Fibroblast of gingiva (primary cell): ENCODE measurements at places on chromosomes 12 and 14.

DNA sequence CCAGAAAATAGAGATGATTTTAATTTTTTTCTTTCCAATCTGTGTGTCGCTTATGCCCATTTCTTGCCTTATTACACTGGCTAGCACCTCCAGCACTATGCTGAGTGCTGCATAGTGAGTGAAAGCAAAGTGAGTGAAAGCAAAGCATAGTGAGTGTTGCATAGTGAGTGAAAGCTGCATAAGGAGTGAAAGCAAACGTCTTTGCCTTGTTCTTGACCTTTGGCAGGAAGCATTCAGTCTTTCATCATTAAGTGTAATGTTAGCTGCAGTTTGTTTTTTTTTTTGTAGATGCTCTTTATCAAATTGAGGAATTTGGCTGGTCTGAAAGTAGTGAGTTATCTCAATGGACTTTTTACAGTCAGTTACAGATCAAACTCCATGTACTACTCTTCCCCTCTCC, 6.9 kb upstream of the CORO1C start:
- DNase-seq = peak; percentile 50

- no peak for DNase-seq
Measured at GRCh38 chr14:99447739-99448138, 32.9 kb downstream of the SETD3 start.

GRCh38 chr12:25942709-25943108, 15.8 kb upstream of the RASSF8 start:
- DNase-seq = peak; percentile 17

- peak; percentile 80 for DNase-seq
Measured at GRCh38 chr12:47021298-47021697, 58.1 kb upstream of the PCED1B start.

DNA sequence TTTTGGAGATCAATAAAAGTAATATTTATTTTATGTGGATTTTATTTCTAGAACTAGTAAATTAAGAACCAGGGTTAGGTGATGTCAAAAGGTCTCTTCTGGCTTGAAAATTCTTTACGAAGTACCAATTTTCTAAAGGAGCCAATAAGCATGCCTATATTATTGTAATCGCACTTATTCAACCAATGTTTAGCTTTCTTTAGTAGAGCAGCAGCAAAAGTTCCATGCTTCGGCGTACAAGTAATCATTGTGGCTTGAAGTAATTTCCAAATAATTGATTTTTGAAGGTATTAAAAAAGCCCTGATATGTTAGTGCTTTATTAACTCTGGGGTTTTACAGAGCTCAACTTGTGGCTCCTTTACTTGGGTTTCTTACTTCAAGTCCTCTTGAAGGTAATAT, 3.4 kb downstream of the RMST start:
- no peak for DNase-seq

- DNase-seq = no peak
Measured at GRCh38 chr12:24069532-24070395, 120.3 kb upstream of the SOX5 start.

- no peak for DNase-seq
Measured at GRCh38 chr12:85130646-85131045, 94.5 kb downstream of the LRRIQ1 start.

- DNase-seq = no peak
Measured at GRCh38 chr12:54160769-54161480, 27.9 kb downstream of the SMUG1 start.

GRCh38 chr14:71566276-71566675, 366.0 kb upstream of the RGS6 start:
- DNase-seq = no peak

- no peak for DNase-seq
Measured at GRCh38 chr12:85609778-85610177, 226.4 kb downstream of the RASSF9 start.

GRCh38 chr14:97977651-97978261, 1180.6 kb downstream of the VRK1 start:
- DNase-seq = no peak

- DNase-seq = no peak
Measured at GRCh38 chr14:69132513-69133181, 20.3 kb downstream of the DCAF5 start.

- peak; percentile 65 for DNase-seq
Measured at GRCh38 chr14:20631880-20632389, 9.6 kb downstream of the OR6S1 start.

DNA sequence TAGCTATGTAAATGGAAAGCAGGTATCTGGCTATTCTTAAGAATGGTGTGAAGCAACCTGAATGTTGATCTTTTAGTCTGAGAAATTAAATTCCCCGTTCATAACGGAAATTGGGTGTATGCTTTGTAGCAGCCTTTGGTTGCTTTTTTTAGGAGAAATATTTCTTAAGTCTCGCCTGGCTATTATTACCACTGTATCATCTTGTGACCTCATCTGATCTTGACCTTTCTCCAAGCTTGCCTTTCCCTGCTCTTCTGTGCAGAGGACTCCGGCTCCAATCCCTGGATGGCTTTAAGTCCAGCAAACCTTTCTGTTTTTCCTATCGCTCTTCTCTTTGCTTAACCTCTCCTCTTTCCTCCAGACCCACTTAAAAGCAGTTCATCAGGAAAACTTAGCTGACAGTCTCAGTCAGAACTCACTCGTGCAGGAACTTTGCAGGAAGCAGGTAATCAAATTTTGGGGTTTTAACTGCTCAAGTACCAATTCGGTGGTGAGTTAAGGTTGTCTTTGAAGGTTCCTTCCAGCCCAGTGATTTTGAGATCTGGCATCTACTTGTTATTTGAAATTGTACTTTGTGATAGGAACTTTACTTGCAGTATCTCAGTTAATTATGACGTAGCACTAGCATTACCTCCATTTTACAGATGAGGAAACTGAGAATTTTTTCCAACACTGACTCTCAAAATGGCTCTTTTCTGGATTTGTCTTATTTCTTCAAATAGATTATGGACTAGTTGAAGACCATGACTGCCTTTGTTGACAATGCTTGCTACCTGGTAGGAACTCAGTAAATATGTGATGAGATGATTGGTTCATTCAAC, 14.1 kb downstream of the PPFIBP1 start:
- DNase-seq = no peak

GRCh38 chr12:27005495-27005894, 8.7 kb downstream of the TM7SF3 start:
- DNase-seq = no peak

GRCh38 chr14:94306047-94306978, 13.2 kb upstream of the SERPINA10 start:
- DNase-seq = no peak

GRCh38 chr12:21818627-21819026, 44.1 kb upstream of the KCNJ8 start:
- DNase-seq = peak; percentile 89

- DNase-seq = no peak
Measured at GRCh38 chr12:15800278-15800677, 11.1 kb upstream of the EPS8 start.

- no peak for DNase-seq
Measured at GRCh38 chr12:38898001-38898684, 7.2 kb downstream of the CPNE8 start.

- DNase-seq = no peak
Measured at GRCh38 chr14:52850451-52850909, 59.1 kb upstream of the GNPNAT1 start.

GRCh38 chr12:77686760-77687159, 143.9 kb upstream of the NAV3 start:
- DNase-seq = peak; percentile 31
